RPMI8226 (cell line): ENCODE measurements at places on chromosomes 13 and 19.

- DNase-seq: peak; percentile 93
These were observed at the start of gene TPM4 for GRCh38 chr19:16076154-16076957. Gene TPM4 (plus strand): TSS chr19:16076495. CDS start chr19:16076566, 71 bp downstream.

- DNase-seq: no peak
These were observed 18.9 kb upstream of the LRP3 start for GRCh38 chr19:33175156-33175782.

- DNase-seq: no peak
These were observed 5.6 kb downstream of the RPL36 start for GRCh38 chr19:5695649-5696195.

DNA sequence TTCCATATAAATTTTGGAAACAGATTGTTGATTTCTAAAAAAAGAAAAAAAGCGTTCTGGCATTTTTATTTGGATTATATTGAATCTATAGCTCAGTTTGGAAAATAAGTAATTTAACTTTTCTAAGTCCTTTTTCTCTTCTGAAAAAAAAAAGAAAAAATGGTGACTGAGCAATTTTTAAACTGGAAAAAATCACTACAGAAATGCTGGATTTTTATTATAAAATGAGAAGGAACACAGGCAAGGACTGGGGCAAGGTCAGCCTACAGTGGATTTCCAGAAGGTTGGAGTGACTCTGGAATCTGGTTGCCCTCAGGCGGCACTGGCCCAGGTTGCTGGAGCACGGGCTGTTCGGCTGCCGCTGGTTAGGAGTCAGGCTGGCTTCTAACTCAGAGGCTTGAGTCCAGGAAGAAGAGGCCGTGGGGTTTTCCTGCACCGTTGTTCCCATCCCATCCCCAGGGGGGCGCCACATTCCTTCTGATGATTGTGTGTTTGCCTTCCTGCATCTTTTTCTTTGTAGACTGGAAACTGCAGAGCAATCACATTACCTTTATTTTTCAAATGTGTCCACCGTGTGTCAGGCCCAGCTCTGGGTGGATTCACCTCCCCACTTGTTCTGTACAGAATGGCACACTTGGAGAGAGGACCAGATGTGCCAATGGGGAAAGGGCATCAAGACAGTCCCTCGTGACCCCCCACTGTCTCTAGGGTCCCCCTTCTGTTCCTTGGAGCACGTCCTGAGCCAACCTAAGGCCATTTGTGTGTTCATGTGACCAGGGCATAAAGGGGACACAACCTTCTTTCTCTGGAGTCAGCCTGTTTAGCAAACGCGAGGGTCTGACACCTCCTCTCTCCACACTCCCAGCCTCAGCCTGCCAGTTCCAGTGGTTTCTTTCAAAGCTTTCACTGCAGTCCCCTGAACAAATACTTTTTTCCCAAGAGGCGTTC lies 44.5 kb upstream of the GTF3A start:
- DNase-seq: peak; percentile 50

DNA sequence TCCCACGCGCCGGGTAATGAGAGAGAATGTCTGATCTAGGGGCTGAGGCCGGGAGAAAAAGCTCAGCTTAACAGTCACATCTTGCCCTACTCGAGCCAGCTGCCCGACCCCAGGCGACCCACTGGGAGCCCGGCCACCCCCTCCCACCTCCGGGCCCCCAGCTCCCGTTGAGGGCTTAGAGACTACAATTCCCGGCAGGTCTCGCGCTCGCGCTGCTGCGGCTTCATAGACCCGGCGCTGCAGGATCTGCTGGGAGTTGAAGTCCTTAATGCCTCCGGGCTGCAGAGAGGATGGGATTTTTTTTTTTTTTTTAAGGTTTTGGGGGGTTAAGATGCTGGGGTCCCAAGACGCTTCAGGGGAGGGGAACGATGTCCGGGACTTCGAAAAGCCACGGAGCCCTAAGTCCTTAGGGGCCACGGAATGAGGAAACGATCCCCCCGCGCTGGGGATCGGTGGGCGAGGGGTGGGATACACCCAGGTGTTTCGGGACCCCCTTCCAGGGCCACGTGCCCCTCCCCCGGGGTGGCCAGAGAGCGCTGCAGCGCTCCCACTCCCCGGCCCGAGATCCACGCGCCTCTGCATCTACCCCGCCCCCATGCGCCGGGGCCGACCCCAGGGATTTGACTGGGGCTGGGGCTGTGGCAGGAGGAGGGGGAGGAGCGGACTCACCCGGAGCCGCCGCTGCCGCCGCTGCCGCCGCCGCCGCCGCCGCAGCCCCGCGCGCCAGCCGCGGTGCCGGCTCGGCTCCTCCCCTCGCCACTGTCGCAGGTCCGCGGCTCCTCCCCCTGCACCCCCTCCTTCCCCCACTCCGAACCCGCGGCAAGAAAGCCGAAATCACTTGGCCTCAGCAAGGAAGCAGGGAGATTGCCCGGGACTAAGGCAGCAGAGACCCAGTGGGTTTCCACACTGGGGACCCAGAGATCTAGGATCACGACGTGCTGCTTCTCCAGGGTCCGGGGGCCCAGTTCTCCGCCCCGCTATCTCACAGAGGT lies at the start of gene SYT3:
SYT3 (minus strand) TSS at position 761 of the 992 bp plus-strand sequence. CDS start 2,470 bp downstream, outside the sequence.
- DNase-seq: peak; percentile 47

- DNase-seq: no peak
These were observed 3.6 kb downstream of the MICOS13 start for GRCh38 chr19:5676772-5677105.

DNA sequence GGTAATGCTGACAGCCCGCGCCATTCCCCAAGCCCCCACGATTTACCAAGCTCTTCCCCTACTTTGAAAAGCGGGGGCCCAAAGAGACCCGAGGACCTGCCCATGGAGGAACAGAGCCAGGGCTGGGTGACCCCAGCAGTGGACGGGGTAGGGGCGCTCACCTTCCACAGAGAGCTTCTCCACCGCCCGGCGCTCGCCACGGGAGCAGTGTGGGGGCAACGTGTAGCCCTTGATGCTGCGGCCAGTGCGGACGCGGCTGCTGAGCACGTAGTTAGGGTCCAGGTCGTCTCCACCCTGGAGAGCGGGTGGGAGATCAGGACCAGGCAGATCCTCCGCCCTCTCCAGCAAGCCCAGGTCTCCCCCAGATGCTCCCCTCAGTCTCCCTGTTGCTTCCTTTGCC lies 7.4 kb downstream of the CKM start:
- DNase-seq: no peak

- no peak for DNase-seq
These were observed 108.3 kb downstream of the SLITRK1 start for GRCh38 chr13:83773961-83774360.

DNA sequence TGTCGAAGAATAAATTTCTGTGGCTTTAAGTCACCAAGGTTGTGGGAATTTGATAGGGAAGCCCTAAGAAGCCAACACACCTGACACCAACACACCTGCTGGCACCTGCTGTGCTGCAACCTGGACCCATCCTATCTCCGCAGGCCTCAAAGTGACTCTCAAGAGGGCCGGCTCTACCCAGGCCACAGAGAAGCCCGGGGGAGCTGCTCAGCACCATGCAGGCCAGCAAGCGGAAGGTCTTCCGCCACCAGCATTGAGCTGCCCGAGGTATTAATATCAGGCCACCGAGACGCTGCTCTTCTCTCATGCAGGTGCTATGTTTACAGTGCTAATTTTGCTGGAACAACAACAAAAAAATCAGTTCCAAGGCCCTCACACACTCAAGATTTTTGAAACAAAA lies 32.2 kb upstream of the CD33 start:
- DNase-seq: no peak

DNA sequence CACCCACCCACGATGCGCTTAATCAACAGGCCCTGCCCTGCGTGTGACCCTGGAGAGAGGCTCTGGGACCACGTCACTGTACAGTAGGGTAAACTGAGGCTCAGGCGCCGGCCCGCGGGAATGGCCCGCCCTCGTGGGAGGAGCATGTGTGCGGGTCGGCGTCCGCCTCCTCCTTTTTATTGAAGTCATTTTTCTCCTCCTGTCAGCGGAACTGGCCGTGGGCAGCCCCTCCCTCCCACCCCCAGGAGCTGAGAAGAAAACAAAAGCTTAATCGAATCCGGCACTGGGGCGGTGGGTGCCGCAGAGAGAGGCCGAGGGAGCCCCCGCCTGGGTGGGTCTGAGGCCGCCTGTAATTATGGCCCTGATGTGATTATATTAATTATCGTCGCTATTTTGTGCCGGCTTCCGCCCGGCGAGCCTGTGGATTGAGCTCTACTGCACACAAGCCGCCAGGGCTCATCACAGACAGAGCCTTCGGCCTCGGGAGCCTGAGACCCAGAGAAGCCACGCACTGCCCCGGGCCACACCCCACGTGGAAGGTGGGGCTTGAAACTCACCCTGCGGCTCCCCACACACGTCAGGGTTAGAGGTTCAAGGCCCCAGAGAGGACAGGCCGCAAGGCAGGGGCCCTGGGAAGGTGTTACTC lies 7.0 kb downstream of the C2CD4C start:
- DNase-seq: no peak

DNA sequence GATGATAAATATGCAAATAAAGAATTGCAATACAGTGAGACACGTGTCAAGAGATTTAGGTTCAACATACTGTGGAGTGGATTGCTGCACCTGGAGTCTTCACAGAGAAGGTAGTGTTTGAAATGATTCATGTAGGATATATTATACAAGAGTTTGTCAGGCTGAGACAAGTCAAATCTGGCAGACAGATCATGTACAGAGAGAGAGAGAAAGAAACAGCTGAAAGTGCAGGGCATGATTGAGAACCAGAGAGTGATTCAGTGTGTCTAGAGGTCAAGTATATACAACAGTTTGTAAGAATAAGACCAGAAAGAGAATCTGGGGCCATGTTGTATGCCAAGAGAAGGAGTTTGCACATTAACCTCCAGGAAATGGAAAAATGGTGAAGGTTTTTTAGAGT lies 2.1 kb upstream of the VWA8 start:
- no peak for DNase-seq

DNA sequence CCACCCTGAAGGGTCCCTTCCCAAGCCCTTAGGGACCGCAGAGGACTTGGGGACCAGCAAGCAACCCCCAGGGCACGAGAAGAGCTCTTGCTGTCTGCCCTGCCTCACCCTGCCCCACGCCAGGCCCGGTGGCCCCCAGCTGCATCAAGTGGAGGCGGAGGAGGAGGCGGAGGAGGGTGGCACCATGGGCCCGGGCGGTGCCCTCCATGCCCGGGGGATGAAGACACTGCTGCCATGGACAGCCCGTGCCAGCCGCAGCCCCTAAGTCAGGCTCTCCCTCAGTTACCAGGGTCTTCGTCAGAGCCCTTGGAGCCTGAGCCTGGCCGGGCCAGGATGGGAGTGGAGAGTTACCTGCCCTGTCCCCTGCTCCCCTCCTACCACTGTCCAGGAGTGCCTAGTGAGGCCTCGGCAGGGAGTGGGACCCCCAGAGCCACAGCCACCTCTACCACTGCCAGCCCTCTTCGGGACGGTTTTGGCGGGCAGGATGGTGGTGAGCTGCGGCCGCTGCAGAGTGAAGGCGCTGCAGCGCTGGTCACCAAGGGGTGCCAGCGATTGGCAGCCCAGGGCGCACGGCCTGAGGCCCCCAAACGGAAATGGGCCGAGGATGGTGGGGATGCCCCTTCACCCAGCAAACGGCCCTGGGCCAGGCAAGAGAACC lies 1.5 kb downstream of the EGLN2 start:
- DNase-seq: no peak

GRCh38 chr13:31896427-31896826 lies 135.1 kb upstream of the FRY start:
- no peak for DNase-seq

DNA sequence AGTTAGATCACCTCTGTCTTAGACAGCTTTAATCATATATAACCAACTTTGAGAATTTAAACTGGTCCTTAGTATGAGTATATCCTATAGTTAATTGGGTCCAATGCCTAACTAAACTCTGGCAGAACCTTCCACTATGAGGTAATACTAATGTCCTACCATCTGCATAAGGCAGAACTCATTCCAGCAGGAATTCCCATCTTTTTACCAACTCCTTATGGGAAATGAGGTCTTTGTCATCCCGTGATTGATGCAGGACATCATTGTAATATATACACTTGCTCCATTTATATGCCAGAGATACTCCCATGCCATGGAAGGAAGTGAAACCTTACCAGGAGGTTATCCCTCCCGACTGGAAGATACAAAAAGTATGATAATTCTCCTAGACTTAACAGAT lies 2.8 kb downstream of the KCTD4 start:
- DNase-seq: no peak

DNA sequence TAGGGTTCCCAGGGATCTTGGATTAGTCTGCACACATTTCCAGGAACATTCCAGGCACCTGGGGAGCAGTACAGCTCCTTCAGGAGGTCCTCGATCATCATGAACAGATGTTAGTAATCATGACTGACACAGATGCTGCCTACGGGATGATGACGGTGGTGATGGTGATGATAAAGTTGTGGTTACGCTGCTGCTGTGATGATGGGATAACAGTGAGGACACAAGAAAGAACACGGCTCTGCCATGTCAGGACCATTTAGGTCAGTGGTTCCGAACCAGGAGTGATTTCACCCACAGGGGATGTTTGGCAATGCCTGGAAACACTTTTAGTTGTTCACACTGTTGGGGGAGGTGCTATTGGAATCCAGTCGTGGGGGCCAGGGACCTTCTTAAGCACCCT lies 1193.0 kb downstream of the UQCRFS1 start:
- no peak for DNase-seq

GRCh38 chr13:29439601-29440388 lies 155.7 kb downstream of the SLC7A1 start:
- DNase-seq: no peak

DNA sequence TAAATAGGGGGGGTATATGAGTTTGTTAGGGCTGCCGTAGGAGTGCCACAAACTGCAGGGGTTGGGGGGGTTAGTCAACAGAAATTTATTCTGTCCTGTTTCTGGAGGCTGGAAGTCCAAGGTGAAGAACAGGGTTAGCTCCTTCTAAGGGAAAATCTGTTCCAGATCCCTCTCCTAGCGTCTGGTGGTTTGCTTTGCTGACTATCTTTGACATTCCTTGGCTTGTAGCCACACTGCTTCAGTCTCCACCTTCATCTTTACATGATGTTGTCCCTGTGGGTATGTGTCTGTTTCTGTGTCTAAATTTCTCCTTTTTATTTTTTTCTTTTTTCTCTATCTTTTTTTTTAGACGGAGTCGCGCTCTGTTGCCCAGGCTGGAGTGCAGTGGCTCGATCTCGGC lies 8.1 kb upstream of the ICAM1 start:
- DNase-seq: no peak

DNA sequence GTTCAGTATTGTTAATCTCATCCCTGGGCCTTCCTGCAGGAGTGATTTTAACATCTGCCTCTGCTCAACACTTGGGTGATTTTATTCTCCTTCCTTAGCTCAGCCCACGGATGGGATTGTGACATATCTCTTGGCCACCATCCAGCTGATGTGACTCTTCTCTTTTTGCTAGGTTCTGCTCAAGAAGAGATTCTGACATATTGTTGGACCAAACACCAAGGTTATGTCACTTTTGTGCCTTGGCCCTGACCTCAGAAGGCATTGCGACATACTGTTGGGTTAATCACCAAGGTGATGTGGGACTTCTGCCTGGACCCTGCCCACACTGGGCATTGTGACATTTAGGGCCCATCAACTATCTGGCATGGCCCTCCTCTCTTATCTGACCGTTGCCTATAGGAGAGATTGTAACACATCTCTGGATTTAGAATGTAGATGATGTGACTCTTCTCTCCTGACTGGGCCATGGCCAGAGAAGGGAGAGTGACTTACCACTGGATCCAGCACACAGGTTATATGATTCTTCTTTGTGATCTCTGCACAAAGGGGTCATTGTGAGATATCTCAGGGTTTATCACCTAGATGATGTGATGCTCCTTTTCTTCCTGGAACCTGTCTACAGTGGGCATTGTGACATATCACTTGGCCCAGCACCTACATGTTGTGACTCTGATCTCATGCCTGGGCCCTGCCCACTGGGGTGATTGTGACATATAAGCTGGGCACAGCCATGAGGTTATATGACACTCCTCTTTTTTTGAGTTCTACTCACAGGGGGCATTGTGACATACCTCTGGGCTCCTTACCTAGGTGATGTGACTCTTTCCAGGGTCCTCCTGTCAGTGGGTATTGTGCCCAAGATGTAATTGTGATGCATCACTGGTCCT lies 88.8 kb downstream of the ZNF429 start:
- DNase-seq: no peak
